ENCODE measurements at places on chromosomes 5 and 9. TPM values are rescaled to one million over a fixed set of nuclear protein-coding genes. Genes with fewer than 3 reads are reported as not detected.

Gene DCTN4
- 26.9 TPM for total RNA-seq

DNA sequence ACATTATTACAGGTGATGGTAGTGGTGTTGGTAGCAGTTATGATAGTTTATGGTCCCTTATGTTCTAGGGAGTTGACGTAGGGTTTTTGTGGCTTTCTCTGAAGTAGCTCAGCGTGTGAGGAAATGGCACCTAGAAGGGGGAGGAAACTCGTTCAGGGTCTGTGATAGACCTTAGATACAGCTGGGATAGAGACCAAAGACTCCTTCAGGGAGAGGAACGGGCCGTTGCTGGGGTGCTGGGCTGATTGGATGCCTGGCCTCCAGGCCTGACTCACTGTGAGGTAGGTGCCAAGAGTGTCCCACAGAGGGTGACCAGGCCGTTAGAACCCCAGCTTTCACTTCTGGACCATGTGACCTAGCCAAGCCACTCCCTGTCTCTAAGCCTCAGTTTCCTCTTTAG, 96.6 kb downstream of the DAB2IP start:
- no peak for DNase-seq

- DNase-seq = no peak
Observed at GRCh38 chr5:14316471-14316870, 173.3 kb downstream of the TRIO start.

Gene PCDHGA3
- 1.1 TPM for total RNA-seq

DNA sequence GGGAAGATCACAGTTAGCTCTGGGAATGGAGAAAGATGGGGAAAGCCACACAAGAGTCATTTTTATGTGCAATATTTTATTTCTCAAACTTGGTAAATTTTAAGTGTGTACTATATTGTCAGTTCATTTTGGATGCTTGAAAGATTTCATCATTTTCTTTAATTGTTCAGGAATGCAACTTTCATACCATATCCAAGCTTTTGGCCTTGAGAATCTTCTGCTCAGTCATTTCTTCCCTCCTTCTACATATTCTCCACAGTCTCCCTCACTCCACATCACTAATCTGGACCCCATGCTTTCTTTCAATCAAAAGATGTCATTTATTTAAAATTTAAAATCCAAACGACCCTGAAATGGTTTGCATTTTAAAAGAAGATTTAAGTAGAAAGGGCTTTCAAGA, 135.4 kb downstream of the FAM114A2 start:
- no peak for DNase-seq

Gene PCDHB3
- 0.07 TPM for total RNA-seq

Gene GPRIN1
- 0.99 TPM for total RNA-seq

DNA sequence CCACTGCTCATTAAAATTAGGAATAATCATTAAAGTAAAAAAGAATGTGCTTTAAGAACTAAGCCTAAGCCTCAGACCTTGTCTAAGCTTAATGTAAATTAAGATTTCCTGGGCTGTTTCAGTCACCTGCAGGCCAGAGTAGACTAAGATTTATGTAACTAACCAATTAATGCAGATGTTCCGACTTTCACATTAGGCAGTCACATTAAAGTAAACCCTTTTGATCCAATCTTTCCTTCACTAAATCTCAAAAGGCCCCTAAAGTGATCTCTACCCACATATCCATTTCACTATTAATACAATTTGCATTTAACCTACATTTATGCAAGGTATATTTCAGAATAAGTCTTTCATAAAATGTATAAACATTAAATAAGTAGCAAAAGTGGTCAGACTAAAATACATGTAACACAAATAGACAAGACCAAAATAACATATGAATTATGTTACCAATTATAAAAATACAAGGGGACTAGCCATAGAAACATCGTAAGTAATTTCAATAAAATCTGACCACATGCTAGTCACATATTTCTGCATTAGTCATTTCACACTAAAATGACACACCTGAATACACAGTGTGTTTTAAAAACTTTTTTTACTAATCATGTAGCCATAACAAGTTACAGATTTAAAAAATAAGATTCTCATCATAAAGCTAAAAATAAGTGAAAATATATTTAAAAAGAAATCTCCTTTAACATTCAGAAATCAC, 7.7 kb downstream of the NR3C1 start:
- DNase-seq = no peak

DNA sequence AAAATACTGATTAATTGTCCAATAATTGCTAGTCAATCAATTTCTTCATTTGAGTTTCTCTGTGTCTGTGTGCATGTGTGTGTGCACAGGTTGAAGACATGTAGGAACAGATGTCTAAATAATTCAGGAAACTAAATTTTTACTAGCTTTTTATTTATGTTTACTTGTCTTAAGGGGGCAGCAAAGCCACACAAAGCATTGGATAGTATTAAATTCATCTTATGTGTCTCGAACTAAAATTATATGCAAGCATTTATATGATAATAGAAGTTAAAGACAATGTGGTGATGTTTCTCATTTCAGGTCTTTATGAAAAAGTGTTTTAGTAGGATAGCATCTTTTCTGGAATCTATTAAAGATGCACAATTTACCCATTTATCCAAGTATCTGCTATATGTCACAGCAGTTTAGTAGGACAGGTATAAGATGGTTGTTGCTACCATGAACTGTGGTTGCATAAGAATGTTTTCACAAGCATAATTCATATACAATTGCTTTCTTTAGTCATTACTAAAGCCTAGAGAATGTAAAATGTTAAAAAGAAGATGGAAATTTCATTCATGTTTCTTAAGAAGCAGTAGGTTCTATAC, 784.6 kb upstream of the NUDT12 start:
- DNase-seq = no peak

DNA sequence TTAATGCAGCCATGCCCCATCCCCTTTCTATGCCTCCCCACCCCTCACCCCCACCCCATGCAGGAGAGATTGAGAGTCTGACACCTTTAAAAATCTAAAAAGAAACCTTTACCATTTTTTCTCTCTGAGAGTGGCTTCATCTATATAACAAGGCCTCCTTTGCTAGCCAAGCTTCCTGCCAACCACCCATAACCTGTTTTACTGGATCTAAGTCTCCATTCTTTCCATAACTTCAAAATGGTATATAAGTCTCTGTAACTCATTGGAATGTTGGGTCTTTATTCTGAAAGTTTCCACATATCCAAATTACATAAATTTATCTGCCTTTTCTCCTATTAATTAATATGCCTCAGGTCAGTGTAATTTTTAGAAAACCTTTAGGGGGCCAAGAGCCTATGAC, 1174.0 kb downstream of the MAT2B start:
- DNase-seq = no peak

Gene CA9
- total RNA-seq = 0.83 TPM

Gene ANKRD20A1
- total RNA-seq = 0.24 TPM

DNA sequence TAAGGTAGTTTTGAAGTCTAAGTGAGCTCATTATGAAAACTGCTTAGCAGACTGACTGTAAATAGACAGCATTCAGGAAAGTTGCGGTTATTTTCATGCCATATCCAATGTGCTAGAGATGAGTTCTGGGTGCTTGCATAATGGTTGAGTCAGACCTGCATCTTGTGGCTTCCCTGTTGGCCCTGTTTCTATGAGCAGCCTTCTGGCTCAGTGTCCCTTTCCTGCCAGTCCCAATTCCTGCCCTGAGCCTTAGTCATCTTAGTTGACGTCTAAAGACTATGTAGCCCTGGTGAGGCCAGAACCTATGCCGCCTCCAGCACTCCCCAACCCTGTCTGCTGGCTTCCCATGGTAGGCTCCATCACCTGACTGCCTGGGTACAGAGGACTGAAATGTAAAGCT, 76.3 kb upstream of the TNFSF8 start:
- no peak for DNase-seq

DNA sequence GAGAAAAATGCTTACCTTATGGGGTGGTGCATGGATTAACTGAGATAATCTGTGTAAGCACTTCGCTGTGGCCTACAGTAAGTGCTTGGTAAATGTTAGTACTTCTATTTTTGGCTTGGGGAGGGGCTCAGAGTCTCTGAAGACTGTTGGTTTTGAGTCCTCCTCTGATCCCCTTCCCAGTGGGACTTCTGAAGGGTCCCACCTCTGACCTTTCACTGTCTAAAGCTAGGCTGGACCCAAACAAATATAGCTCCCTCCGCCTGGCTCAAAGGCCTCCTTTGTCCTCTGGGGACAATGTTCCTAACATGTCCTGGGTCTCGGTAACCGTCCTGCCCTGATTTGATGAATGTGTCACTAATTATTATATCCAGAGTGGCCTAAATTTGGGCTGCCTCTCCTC, 34.8 kb downstream of the CAMK2A start:
- DNase-seq = no peak

Gene OR1Q1
- total RNA-seq = not detected

DNA sequence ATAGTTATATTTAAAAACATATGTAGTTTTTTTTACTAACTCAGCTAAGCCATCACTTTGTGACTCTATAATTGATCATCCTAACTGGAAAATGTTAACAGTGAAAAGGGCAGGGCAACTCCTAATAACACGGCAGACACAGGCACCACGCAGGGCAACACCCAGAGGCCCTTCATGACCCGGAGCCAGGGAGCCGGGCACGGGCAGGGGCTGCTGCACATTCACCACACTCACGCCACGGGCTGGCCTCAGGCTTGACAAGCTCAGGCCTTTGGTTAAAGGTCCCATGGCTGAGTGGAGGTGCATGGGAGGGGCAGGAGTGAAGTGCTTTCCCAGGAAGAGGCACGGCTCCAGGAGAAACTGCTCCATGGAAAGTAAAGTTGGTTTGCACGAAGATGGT, 53.0 kb upstream of the FAM120A start:
- DNase-seq = no peak

Gene ADAMTS6
- 0.49 TPM for total RNA-seq

GRCh38 chr5:124755565-124755964, 9.1 kb upstream of the ZNF608 start:
- no peak for DNase-seq

Gene NUTM2G
- 0.11 TPM for total RNA-seq

DNA sequence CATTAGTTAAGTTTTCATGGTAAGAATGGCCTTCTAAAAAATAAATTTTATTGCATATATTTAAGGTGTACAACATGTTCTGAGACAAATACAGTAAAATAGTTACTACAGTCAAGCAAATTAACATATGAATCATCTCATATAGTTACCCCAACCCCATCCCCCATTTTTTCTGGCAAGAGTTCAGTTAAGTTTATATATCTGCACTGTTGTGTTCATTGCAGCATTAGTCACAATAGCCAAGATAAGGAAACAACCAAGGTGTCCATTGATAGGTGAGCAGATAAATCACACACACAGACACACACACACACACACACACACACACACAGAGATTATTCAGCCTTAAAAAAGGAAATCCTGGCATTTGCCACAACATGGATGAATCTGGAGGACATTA, 37.2 kb upstream of the OTULIN start:
- no peak for DNase-seq

GRCh38 chr5:77397686-77398292, 94.3 kb downstream of the WDR41 start:
- no peak for DNase-seq

Gene FAM13B
- 6.0 TPM for total RNA-seq

DNA sequence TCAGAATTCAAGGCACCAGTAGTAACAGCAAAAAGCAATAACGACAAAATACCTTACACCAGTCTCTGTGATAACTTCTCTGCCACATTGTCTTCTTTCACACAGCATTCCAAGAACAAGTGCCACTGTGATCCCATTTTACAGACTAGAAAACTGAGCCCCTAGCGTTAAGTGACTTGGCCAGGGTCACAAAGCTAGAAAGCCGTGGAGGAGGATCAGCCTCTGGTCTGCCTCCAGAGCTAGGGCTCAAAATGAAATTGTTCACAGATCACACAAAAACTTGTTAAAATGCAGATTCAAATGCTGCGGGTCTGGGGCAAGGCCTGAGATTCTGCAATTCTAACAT, 154.1 kb downstream of the FAM114A2 start:
- DNase-seq = no peak

Gene HTR4
- total RNA-seq = not detected

Gene PRR16
- total RNA-seq = 0.18 TPM

GRCh38 chr9:126723807-126724172, 81.0 kb upstream of the ZBTB43 start:
- DNase-seq = no peak

DNA sequence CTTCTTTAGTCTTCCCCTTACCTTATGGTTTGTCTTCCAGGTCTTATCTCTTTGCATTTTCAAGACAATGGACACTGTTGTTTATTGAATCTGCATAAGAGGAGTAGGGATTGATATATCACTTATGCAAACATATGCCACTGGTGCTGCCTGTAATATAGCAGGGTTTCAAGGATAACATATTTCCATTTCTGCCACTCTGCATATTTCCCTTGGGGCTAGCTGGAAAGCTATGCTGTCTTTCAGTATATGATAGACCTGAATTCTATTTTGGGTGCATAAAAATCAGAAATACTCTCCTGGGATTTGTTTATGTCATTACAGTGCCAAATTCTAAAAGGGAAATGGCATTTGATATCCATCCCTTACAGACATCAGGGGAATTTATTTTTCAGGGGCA, 400.2 kb downstream of the TLR4 start:
- DNase-seq = no peak

DNA sequence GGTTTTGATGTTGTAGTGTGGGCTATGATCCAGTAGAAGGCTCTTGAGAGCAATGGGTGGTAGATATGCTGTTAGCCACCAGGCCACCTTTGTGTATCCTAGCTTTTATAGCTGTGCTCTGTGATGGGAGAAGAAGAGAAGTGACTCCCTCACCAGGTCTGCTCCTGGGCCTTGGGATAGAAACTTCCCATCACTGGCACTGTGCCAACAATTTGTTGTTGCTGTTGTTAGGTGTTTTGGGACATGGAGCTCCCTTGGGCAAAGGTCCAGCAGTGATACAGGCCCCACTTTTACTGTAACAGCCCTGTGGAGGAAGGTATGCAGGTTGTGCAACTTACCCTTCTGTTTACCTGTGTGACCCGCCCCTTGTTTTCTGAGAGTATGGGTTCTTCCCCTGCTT, 570.9 kb upstream of the GRIN3A start:
- DNase-seq = no peak

- DNase-seq = no peak
Observed at GRCh38 chr5:86841000-86841644, 223.4 kb downstream of the COX7C start.
